ENCODE measurements at places on chromosomes 2 and 18. TPM values are rescaled to one million over a fixed set of nuclear protein-coding genes. Genes with fewer than 3 reads are reported as not detected.

GRCh38 chr2:73850009-73850408, 21.2 kb downstream of the STAMBP start:
- no peaks in the 10 kb centered on the region for H3K27me3 ChIP-seq
- no peak overlapping the region for H3K4me3 ChIP-seq
- H3K36me3 ChIP-seq = peaks cover 27% of the 10 kb centered on the region

DNA sequence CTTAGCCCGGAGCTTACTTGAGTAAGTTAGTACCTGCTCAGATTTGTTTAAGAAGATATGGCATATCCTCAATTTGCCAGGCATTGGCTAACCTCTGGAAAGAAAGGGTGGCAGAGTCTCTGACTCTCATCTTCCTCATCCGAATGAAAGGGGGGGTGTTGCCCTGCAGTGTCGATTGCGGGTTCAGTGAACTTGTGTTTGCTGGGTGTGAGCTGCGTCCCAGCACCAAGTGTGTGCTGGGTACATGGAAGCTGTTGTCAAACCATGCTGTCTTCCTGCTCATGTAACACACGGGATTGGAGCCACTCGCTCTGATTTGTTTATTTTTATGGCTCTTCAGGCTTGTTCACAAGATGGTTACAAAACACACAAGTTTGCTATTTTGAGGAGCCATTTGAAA, 171.4 kb upstream of the PXDN start:
- H3K27ac ChIP-seq = no peak overlapping the region
- DNase-seq = no peak
- H3K36me3 ChIP-seq = no peaks in the 10 kb centered on the region
- H3K27me3 ChIP-seq = peaks cover 28% of the 10 kb centered on the region
- H3K4me3 ChIP-seq = no peak overlapping the region
- H3K4me1 ChIP-seq = no peaks in the 10 kb centered on the region

Gene CHRNA1
- 0.38 TPM for total RNA-seq

DNA sequence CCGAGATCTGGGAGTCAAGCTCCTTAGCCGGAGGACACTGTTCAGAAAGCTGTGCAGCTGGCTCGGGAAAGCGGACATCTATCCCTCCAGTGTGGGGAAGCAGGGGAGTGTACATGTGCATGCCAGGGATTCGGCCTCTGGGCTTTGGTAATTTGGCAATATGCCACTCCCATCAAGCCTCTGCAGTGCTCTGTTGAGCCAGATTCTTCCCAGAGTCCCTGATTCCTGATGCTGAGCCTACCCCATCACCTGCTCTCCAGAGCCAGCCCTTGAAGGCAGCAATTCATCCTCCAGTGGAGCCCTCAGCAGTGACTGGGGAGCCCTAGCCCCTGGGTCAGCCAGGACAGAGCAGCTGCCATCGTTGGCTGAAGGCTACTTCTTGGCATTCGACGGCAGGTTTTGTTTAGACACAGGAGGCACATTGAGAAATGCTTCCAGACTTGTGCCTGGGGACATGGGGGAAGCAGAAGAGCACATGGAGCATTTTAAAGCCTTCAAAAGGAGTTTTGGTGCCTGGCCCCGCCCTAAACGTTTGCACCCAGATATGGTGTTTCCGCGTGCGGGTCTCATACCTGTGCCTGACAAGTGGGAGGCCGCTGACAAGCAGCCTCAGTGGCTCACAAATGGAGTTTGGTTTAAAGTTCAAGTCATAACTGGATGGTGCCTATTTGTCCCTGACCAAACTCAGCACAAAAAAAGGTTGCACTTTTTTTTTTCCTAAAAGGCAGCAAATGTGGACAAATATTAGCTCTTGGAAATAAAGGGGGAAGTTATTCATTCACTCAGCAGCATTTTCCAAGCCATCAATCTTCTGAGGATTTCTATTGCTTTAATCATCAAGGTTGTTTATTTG, 272.8 kb downstream of the CYRIA start:
- no peak for DNase-seq
- peaks cover 8% of the 10 kb centered on the region for H3K27me3 ChIP-seq
- no peak overlapping the region for H3K4me3 ChIP-seq
- H3K36me3 ChIP-seq = no peaks in the 10 kb centered on the region
- no peaks in the 10 kb centered on the region for H3K4me1 ChIP-seq

DNA sequence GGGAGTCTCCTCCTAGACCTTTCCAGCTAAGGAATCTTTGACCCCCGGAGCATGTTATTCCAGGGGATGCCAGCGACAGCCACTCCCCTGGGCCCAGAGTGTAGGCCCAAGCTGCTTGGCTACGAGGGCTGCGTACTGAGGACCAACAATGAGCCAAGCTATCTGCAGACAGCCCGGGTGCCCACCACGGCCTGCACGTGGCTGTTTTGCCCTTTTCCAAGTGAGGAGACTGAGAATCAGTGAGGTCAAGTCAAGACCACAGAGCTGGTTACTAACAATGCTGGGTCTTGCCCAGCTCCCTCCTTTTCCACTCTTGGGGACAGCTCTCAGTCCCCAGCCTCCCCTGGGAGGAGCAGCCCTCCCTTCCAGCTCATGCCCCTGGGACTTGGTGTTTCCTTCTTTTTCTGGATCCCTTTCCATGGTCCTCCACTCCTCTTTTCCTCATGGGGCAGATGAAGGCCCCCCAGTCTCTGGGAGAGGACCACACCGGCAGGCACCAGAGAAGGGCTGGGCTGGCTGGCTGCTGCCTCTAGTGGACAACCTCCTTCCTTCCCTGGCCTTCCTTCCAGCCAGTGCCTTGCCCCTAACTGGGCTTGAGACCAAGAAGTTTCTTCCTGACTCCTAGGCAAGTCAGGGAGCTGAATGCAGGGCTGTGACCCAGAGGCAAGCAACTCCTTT, 550 bp upstream of the MALL start:
- no peak overlapping the region for H3K27ac ChIP-seq
- H3K27me3 ChIP-seq = peaks cover 16% of the 10 kb centered on the region
- no peak for DNase-seq
- H3K4me1 ChIP-seq = peaks cover 22% of the 10 kb centered on the region

GRCh38 chr2:170006587-170007325, 171.2 kb upstream of the MYO3B start:
- no peaks in the 10 kb centered on the region for H3K27me3 ChIP-seq
- no peak for DNase-seq
- H3K27ac ChIP-seq = no peak overlapping the region
- H3K36me3 ChIP-seq = peaks cover 23% of the 10 kb centered on the region
- no peak overlapping the region for H3K4me3 ChIP-seq

DNA sequence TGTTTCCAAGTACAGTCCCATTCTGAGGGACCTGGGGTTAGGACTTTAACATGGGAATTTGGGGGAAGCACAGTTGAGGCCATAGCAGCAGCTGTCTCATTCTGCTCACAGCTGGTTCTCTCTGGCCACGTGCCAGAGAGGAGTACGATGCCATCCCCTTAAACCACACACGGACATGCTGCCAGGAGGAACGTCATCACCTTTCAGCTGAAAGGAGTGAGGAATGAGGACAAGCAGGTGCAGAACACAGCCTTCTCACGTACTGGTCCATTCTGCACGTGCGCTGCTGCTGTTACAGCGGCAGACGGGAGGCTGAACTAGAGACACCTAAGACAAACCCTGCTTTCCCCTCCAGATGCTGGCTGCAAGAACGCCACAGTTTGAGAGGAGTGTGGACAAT, 33.5 kb downstream of the ODC1 start:
- DNase-seq = no peak
- peaks cover 4% of the 10 kb centered on the region for H3K4me1 ChIP-seq
- peaks cover 2% of the 10 kb centered on the region for H3K36me3 ChIP-seq
- no peaks in the 10 kb centered on the region for H3K27me3 ChIP-seq
- no peak overlapping the region for H3K27ac ChIP-seq

- peaks cover 16% of the 10 kb centered on the region for H3K27me3 ChIP-seq
- peak overlapping the region; percentile 24 for H3K27ac ChIP-seq
- no peaks in the 10 kb centered on the region for H3K36me3 ChIP-seq
- peaks cover 12% of the 10 kb centered on the region for H3K4me1 ChIP-seq
- no peak overlapping the region for H3K4me3 ChIP-seq
These were observed 7.7 kb upstream of the ALLC start for GRCh38 chr2:3650140-3650920.

DNA sequence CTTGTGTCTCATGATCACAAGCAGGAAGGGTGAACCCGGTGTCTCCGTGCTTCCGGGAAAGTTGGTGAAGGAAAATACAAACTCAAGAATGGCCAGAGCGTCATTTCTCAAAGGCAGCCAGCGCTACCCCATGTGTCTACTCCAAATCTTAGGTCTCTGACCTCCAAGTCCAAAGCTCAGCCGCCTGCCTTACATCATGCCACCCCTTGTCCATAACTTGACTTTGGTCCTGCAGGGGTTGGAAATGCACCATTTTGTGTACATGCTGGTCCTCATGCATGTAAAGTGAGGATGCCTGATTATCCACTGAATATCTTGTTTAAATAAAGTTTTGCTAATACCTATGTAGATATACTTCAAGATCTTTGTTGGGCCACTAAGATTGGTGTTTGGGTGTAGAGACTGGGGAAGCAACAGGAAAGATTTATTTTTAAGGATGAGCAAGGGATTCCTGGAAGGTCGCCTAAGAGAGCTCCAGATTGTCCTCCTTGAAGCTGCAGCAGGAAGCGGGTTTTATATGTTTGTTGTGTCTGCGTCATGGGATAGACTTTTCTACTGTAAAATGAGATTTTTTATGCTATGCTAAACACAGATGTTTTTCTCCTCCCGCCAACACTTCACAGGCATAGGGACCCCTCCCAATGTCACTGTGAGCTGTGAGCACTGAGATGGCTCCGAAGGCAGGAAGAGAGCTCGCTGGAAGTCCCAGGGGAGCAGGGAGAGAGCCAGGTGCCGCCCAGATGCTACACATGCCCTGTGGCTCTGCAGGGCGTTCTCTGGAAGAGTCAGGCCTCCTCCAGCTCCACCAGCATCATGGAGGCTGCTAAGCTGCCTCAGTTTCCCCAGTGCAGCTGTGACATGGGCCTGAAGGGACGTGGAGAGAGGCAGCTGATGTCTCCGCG, 176.2 kb upstream of the HDAC4 start:
- no peak for DNase-seq
- H3K4me3 ChIP-seq = no peak overlapping the region
- H3K27me3 ChIP-seq = peaks cover 16% of the 10 kb centered on the region
- no peaks in the 10 kb centered on the region for H3K36me3 ChIP-seq
- no peaks in the 10 kb centered on the region for H3K4me1 ChIP-seq

DNA sequence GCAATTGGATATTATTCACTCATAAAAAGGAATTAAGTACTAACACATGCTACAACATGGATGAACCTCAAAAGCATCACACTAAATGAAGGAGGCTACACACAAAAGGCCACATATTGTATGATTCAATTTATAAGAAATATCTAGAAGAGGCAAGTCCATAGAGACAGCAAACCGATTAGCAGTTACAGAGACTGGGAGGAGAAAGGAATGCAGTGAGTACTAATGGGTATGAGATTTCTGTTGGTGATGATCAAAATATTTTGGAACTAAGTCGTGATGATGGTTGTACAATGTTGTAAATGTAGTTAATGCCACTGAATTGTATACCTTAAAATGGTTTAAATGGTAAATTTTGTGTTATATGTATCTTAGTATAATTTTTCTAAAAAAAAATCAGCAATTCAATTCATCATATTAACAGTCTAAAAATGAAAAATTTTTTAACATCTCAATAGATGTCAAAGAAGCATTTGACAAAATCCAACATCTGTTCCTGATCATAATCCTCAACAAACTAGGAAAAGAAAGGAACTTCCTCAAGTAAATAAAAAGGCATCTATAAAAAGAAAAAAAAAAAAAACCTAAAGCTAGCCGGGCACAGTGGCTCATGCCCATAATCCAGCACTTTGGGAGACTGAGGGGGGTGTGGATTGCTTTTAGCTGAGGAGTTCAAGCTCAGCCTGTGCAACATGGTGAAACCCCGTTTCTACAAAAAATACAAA, 98.1 kb downstream of the TGIF1 start:
- no peaks in the 10 kb centered on the region for H3K27me3 ChIP-seq
- no peak overlapping the region for H3K4me3 ChIP-seq
- no peaks in the 10 kb centered on the region for H3K36me3 ChIP-seq
- no peak for DNase-seq
- H3K4me1 ChIP-seq = peaks cover 3% of the 10 kb centered on the region

- H3K36me3 ChIP-seq = no peaks in the 10 kb centered on the region
- no peaks in the 10 kb centered on the region for H3K4me1 ChIP-seq
- no peak overlapping the region for H3K27ac ChIP-seq
- DNase-seq = no peak
- H3K4me3 ChIP-seq = no peak overlapping the region
- H3K27me3 ChIP-seq = peaks cover 3% of the 10 kb centered on the region
These were observed 227.6 kb downstream of the CBLN2 start for GRCh38 chr18:72316497-72316896.

- H3K36me3 ChIP-seq = peaks cover 2% of the 10 kb centered on the region
- no peak for DNase-seq
- no peaks in the 10 kb centered on the region for H3K4me1 ChIP-seq
- H3K4me3 ChIP-seq = no peak overlapping the region
These were observed 88.5 kb downstream of the MEIS1 start for GRCh38 chr2:66523377-66523969.

- H3K27ac ChIP-seq = peak overlapping the region; percentile 90
- DNase-seq = no peak
- no peak overlapping the region for H3K4me3 ChIP-seq
- no peaks in the 10 kb centered on the region for H3K36me3 ChIP-seq
- H3K4me1 ChIP-seq = peaks cover 58% of the 10 kb centered on the region
- H3K27me3 ChIP-seq = no peaks in the 10 kb centered on the region
These were observed 9.9 kb downstream of the ACVR1 start for GRCh38 chr2:157866202-157866601.

- H3K4me3 ChIP-seq = no peak overlapping the region
- H3K36me3 ChIP-seq = no peaks in the 10 kb centered on the region
- H3K27ac ChIP-seq = no peak overlapping the region
- peaks cover 6% of the 10 kb centered on the region for H3K4me1 ChIP-seq
These were observed 54.1 kb upstream of the ODC1 start for GRCh38 chr2:10501980-10502802.

DNA sequence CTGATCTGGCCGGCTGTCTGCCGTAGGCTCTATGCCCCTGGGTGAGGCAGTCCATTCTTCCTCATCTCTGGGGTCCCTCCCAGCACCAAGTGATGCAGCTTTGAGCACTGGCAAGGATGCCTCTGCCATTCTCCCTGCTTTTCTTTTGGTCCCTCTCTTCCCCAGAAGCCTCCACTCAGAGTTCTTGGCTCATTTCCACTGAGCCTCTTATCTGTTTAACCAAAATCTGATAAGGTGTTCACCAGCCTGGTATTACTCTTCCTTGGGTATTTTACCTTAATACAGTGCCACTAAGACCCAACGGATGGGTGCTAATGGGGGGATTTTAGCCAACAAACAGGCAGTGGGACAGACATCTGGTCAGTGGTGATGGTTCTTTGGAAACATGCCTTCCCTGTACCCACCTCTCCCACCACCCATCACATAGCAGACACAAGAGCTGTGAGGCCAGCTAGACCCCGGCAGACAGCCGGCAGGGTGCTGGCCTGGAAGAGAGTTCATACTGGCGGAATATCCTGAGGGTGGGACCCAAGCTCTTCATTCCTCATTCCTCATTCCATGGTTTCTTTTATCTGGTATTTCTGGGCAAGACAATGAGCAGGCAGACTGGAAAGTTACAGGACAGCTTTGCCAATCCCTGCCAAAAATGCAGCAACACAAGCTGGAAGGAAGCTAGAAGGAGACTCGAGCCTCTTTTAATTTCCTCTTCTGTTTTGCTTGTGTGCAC, 34.6 kb downstream of the ZBTB7C start:
- H3K4me1 ChIP-seq = no peaks in the 10 kb centered on the region
- DNase-seq = no peak
- H3K36me3 ChIP-seq = peaks cover 2% of the 10 kb centered on the region

GRCh38 chr2:235898766-235899165, 269.4 kb downstream of the GBX2 start:
- no peak overlapping the region for H3K27ac ChIP-seq
- H3K4me1 ChIP-seq = peaks cover 12% of the 10 kb centered on the region
- peaks cover 16% of the 10 kb centered on the region for H3K36me3 ChIP-seq

GRCh38 chr2:17644997-17645720, 104.7 kb downstream of the VSNL1 start:
- DNase-seq = no peak
- no peaks in the 10 kb centered on the region for H3K36me3 ChIP-seq
- peaks cover 39% of the 10 kb centered on the region for H3K4me1 ChIP-seq
- H3K27ac ChIP-seq = peak overlapping the region; percentile 78
- H3K4me3 ChIP-seq = no peak overlapping the region
- no peaks in the 10 kb centered on the region for H3K27me3 ChIP-seq
